ENCODE measurements at places on chromosomes 3 and 15.

GRCh38 chr3:150421799-150422548 is 13.9 kb downstream of the TSC22D2 start:
- no peak for ATAC-seq

DNA sequence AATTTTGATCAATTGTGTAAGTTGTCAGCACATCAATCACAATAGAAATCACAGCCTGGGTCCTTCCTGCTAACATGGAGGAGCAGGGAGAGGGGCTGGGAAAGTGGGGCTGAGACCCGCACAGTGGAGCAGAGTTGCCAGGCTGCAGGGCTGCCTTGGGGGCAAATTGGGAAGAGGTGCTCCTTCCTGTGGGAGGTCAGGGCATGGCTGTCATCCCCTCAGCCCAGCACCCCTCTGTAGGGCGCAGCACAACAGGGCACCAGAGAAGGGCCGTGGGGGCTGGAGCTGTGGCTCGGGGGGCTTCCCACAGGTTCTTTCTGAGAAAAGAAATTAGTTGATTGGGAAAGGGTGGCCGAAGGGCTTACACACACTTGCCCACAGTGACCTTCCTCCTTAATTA is 126.3 kb downstream of the NSMCE3 start:
- no peak for ATAC-seq

DNA sequence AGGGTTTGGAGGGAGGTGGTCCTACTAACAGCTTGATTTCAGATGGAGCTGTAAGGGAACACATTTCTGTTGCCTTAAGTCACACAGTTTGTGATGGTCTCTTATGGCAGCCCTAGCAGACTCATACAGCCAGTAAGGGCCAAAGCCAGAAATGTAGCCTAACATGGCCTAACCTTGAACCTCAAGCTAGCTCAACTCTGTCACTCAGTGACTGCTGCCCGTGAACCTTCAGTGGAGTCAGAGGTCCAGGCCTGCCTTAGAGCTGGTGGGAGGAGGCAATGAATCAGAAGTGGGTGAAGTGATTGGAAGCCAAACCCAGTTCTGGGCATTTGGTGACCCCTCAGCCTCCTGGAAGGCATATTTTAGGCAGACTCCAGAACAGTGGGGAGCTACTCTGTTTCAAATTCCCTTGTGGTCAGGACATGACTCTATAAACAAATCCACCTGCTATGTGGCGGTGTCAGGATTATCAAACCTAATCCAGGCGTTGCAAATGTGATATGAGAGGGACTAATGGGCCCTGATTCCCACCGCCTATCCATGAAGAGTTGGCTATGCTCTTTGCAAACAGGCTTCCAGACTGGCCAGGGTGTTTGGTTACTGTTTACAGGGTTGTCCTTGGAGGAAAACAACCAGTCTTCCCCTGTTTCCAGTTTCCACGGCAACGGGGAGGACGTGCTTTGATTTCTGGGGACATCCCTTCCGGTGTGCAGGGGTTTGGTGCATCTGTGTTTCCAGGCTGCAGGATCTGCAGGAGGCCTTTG is 105.9 kb upstream of the AGBL1 start:
- no peak for ATAC-seq

DNA sequence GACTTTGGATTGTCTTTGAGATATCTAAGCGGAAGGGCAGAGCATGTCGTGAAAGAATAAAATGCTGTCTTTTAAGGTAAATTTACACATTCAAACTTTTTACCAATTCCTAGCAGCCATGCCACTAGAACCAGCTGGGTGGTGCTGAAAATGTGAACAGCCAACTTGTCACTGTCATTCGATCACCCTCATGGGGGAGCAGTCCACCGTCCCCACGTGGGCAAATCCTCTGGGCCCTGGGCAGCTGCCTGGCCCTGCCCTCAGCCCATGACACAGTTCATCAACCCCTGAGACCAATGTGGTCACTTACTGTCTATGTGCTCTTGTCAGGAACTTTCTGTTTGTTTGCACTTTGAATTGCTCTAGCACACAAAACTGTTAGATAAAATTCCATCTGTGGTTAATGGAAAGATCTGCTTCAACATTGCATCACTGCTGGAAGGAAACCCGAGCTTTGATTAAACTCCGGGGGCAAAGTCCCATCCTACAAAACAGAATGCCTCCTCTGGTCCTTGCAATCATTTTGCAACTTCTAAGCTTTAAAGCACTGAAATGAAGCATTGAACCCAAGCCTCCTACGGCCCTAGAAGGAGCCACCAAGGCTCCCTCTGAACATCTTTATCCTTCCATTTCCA is 50.1 kb downstream of the PCSK6 start:
- peak; percentile 58 for ATAC-seq

DNA sequence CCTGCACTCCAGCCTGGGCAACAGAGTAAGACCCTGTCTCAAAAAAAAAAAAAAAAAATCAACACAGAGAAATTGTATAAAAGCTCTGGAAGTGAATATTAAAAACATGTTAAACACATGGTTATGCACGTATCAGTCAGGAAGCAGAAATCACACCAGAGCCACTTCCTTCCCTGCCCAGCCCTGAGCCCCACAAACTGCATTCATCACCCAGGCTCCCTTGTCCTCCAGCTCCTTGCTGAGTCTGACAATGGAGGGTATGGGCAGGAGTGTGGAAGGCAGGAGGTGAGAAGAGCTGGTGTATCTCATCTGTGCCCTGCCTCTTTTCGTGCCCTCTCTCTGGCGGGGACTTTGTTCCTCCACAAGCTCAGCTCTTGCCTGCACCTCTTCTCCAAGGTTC is 12.1 kb upstream of the LOXL1 start:
- ATAC-seq = no peak

Measured in gastroesophageal sphincter (tissue), 4 donors.